CD4-positive, alpha-beta T cell (primary cell): ENCODE measurements at places on chromosomes 2 and 18. TPM values are rescaled to one million over a fixed set of nuclear protein-coding genes. Genes with fewer than 3 reads are reported as not detected.

DNA sequence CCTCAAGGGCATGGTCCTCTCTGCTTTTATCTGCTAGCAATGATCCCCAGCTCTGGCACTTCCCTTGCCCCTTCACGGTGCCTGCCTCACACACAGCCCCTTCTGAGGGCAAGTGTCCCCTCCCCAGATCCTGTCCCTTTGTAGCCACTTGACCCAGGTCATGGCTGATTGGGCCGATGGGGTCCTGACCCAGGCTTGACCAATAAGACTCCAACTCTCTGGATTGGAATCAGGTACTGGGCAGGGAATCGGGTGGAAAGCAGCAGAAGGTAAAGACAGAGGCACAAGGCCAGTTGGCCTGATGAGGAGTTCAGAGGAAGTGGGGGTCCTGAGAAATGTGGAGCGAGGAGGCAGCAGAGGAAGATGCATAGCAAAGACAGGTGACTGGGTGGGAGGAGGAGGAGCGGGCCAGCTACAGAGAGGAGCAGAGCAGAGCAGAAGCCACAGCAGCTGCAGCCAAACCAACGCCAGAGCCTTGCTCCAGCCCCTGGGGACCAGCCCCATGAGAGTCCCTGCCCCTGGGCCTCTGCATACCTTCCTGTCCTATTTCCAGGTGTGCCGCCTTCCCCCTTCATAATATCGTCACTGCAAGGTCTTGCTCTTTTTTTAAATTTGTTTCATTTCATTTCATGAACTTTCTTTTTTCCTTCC is 39.1 kb downstream of the CAPN13 start:
- H3K27ac ChIP-seq = no peak overlapping the region
- DNase-seq = no peak
- no peaks in the 10 kb centered on the region for H3K27me3 ChIP-seq
- no peaks in the 10 kb centered on the region for H3K36me3 ChIP-seq
- H3K4me1 ChIP-seq = no peaks in the 10 kb centered on the region

Gene DSC3
- not detected for total RNA-seq

GRCh38 chr2:96485751-96486651 is 19.2 kb downstream of the NEURL3 start:
- H3K27me3 ChIP-seq = no peaks in the 10 kb centered on the region
- peak overlapping the region; percentile 58 for H3K27ac ChIP-seq
- peak; percentile 76 for DNase-seq
- peak overlapping the region; percentile 52 for H3K4me3 ChIP-seq
- H3K4me1 ChIP-seq = peaks cover 14% of the 10 kb centered on the region

DNA sequence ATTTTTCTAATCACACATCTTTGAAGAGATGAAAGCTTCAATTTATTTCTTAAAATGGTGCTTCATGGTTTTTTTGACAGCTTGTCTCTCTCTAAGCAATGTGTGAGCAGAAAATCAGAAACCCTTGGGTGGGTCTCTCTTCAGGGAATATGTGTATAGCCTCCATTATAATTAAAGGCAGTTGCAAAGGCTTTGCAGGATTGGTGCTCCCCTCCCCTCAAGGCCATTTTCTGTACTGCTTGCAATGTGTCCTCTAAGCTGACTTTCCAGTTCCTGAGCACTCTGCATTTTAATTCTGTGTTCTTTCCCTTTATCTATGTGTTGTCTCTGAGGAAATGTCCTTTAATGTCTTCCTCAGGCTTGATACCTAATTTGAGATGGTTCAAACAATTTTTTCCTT is 172.6 kb downstream of the DPP4 start:
- no peak overlapping the region for H3K27ac ChIP-seq
- H3K27me3 ChIP-seq = no peaks in the 10 kb centered on the region
- no peak overlapping the region for H3K4me3 ChIP-seq
- DNase-seq = no peak
- no peaks in the 10 kb centered on the region for H3K36me3 ChIP-seq
- no peaks in the 10 kb centered on the region for H3K4me1 ChIP-seq

Gene SAG
- 0.03 TPM for total RNA-seq

DNA sequence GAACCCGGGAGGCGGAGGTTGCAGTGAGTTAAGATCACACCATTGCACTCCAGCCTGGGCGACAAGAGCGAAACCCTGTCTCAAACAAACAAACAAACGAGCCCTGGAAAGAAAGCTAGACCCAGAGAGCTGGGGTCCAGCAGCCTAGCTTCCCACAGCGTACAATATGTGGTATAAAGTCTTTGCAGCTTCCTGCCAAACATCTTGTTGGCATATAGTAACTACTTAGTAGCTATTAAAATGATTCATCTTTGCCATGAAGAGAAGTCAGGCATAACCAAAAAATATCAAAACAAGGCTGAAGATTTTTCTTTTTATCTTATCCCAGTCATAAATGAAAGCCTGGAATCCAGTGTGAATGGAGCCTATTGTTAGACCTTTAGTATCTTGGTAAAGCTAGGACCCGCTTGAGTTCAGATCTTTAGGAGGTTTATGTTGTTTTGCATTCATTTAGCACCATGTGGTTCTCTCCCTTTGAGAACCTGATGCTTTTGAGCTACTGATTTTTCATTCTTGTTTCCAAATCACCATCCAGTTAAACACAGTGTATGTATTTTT is 139.7 kb upstream of the NOSTRIN start:
- peaks cover 3% of the 10 kb centered on the region for H3K4me1 ChIP-seq
- no peak overlapping the region for H3K27ac ChIP-seq
- no peak for DNase-seq
- no peaks in the 10 kb centered on the region for H3K36me3 ChIP-seq
- no peak overlapping the region for H3K4me3 ChIP-seq
- H3K27me3 ChIP-seq = no peaks in the 10 kb centered on the region

Gene L3MBTL4
- 0.47 TPM for total RNA-seq

DNA sequence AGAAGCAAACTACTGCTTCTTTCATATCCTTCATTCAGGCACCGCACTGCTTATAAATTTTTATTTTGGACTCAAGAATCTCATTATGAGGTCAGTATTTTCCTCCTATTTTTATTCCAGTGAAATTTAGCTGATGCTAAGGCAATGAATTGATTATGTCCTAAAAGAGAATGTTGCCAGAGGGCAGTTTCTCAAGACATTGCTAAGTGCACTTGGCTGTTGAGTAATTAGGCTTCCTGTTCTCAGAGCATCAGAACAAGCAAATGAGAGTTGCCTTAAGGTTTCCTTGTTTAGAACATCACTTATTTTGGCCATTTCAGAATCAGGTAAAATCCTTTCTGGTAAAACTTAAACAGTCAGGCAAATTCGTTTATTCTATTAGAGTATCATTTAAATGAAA is 548.6 kb upstream of the ZEB2 start:
- no peak for DNase-seq
- H3K27me3 ChIP-seq = no peaks in the 10 kb centered on the region
- H3K27ac ChIP-seq = no peak overlapping the region
- no peak overlapping the region for H3K4me3 ChIP-seq
- H3K4me1 ChIP-seq = no peaks in the 10 kb centered on the region

Gene DLGAP1
- total RNA-seq = 0.36 TPM

Gene POLR1A
- total RNA-seq = 13.1 TPM

DNA sequence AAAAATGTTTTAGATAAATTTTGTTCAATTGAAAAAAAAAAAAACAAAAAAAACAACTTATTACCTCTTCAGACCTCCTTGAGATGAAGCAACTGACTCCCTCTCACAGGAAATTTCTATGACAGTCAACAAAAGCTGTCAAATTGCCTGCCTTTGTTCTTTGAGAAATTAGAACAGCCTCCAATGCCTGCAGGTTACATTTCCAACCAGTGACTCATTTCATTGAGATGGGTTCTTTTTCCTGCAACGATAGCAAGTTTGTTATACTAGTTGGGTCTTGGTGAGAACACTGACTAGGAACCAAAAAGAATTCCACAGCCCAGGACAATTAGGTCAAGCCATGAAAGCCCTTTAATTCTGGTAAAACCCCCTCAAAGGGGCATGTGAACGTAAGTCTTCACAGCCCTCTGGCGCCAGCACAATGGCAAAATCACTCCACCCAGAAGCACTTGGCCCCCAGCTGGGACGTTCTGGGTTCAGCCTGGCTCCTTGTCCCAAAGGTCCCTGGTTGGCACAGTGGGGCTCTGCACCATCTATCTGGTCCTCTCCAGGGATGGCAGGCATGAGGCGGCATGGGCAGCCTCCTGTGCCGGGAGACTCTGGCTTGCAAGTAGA is 87.0 kb downstream of the SPP2 start:
- no peaks in the 10 kb centered on the region for H3K27me3 ChIP-seq
- H3K36me3 ChIP-seq = no peaks in the 10 kb centered on the region
- DNase-seq = no peak
- peaks cover 32% of the 10 kb centered on the region for H3K4me1 ChIP-seq
- H3K4me3 ChIP-seq = no peak overlapping the region

Gene RND3
- not detected for total RNA-seq

DNA sequence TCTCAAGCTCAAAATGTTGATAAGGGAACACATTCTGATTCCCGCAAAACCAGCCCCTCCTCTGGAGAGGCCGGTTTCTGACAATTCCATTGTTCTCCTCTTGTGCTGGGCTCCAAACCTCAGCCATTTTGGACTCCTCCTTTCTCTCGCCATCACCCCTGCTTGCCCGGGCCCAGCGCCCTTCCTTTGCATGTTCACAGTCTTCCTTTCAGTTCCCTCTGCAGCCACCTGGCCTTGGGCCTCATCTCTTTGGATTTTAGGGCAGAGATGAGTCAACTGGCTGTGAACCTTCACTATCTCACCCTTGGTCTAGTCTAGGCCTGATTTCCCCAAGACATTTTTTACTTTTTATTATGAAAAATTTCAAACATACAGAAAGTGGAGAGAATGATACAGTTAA is 155.9 kb upstream of the MAP3K20 start:
- H3K27ac ChIP-seq = no peak overlapping the region
- H3K4me1 ChIP-seq = no peaks in the 10 kb centered on the region
- H3K4me3 ChIP-seq = no peak overlapping the region
- H3K27me3 ChIP-seq = no peaks in the 10 kb centered on the region
- no peaks in the 10 kb centered on the region for H3K36me3 ChIP-seq

DNA sequence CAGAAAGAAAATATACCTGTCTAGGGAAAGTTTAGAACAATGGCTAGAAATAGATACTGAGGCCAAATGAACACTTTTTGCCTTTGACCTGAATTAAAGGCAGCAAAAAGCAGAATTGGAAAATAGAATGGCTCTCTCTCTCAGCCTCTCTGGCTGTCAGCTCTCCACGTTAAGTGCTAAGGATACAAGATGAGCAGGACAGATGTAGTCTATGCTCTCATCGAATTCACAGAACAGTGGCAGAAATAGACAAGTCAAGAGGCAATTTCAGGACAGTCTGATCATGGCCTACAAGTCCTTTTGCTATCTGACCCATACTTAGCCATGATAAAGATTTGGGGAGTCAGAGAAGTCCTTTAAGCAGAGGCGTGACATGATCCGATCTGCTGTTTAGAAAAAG is 120.2 kb upstream of the CREB1 start:
- H3K27ac ChIP-seq = no peak overlapping the region
- H3K4me1 ChIP-seq = no peaks in the 10 kb centered on the region
- no peaks in the 10 kb centered on the region for H3K27me3 ChIP-seq
- no peaks in the 10 kb centered on the region for H3K36me3 ChIP-seq
- DNase-seq = no peak

DNA sequence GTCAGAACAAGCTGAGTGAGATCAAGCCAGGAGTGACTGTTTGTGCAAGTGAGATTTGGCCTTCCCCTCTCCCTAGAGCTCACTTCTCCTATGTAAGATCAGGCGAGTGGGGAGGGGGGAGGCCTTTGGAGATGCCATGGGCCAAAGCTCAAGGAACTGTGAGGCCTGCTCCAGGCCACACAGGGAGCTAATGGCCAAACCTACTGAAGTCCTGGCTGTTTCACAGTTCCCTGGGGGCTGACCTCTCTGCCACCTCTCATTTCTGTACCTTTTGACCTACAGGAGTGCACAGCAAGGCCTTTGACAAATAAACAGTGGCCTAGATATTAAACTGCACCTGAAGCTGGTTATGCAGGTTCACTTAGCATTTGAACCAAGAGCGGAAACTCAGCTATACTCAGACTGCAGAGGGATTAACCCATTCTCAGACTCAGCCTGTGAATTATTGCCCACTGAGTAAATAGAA is 235.0 kb upstream of the NT5C1B start:
- H3K27ac ChIP-seq = no peak overlapping the region
- no peaks in the 10 kb centered on the region for H3K36me3 ChIP-seq
- H3K4me1 ChIP-seq = no peaks in the 10 kb centered on the region
- no peak overlapping the region for H3K4me3 ChIP-seq
- DNase-seq = no peak

- H3K4me3 ChIP-seq = no peak overlapping the region
- no peaks in the 10 kb centered on the region for H3K4me1 ChIP-seq
- H3K27me3 ChIP-seq = no peaks in the 10 kb centered on the region
- H3K36me3 ChIP-seq = no peaks in the 10 kb centered on the region
- H3K27ac ChIP-seq = no peak overlapping the region
Observed at GRCh38 chr2:142180820-142181533, 50.2 kb upstream of the LRP1B start.

- no peaks in the 10 kb centered on the region for H3K4me1 ChIP-seq
- no peak for DNase-seq
- no peaks in the 10 kb centered on the region for H3K27me3 ChIP-seq
- H3K4me3 ChIP-seq = no peak overlapping the region
- no peak overlapping the region for H3K27ac ChIP-seq
Observed at GRCh38 chr2:236061899-236062298, 106.3 kb downstream of the GBX2 start.

DNA sequence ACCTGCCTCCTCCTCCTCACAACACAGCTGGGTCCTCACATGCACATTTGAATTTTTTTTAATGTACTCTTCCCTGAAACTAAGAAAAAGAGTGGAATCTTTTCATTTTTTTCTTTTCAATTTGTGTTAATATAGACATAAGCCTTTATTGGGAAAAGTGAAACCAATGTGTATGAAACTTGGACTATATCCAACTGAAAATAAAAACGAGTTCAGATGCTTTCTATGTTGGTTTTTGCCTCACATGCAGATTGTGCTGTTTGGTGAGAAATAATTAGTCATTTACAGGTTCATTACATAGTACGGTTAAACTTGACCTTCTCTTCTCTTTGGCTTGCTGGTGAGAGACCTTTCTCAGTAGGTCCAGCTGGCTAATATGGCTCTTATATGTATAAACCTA is 515.2 kb upstream of the FANCL start:
- no peak overlapping the region for H3K27ac ChIP-seq
- H3K27me3 ChIP-seq = no peaks in the 10 kb centered on the region
- H3K4me1 ChIP-seq = no peaks in the 10 kb centered on the region
- no peaks in the 10 kb centered on the region for H3K36me3 ChIP-seq

Gene PDE11A
- not detected for total RNA-seq

Gene SCYGR6
- total RNA-seq = not detected

DNA sequence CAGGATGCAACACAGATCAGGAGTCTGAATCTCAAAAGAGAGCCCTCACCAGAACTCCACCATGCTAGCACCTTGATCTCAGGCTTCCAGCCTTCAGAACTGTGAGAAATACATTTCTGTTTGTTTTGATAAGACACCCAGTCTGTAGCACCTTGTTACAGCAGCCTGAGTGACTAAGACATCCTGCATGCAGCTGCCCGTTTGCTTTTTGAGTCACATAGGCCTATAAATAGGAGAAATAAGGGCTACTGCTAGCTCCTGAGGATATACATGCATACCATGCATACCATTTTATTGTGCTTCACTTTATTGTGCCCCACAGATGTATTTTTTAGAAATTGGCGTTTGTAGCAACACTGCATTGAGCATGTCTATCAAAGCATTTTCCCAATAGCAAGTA is 337.8 kb downstream of the CDH2 start:
- H3K27ac ChIP-seq = no peak overlapping the region
